ENCODE measurements at places on chromosomes 6 and 20.

DNA sequence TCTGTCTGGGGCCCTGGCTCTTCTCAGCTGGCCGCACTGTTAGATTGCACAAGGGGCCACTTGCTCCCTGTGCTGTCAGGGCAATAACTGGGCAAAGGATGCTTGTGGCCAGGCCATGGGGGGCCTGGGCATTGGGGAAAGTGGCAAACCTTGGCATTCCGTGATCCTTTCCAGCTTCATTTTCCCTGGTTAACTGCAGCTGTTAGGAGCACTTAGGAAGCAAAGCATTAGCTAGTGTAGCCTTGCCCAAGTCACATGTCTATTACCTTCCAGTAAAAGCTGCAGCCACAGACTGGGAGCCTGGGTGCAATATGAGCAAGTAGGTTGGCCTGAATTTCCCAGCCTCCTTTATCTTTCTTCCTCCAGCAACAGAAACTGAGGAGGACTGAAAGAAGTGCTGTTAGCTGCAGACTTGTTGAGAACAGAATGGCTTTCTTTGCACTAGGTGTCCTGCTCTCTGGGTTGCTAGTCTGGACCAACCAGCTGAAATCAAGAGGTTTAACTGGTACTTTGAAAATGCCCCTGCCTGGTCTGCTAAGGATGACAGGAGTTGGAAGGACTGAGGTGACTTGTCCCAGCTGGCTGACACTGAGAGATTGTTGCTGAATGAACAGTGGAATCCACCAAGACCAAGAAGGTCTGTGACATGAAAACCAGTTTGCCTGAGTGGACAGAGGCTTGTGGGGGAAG is 312.3 kb upstream of the SUPT3H start:
- DNase-seq = no peak

- no peak for DNase-seq
These were observed 27.8 kb downstream of the CASS4 start for GRCh38 chr20:56439771-56440291.

GRCh38 chr6:1110941-1111349 is 201.0 kb upstream of the FOXQ1 start:
- no peak for DNase-seq

GRCh38 chr6:2193931-2194330 is 51.5 kb downstream of the GMDS start:
- no peak for DNase-seq

GRCh38 chr6:24630856-24631505 is 15.0 kb downstream of the KIAA0319 start:
- no peak for DNase-seq

- DNase-seq = no peak
These were observed 7.1 kb upstream of the TCP11 start for GRCh38 chr6:35148167-35148741.

- DNase-seq = no peak
These were observed 7.8 kb upstream of the PTPRK start for GRCh38 chr6:128528241-128528640.

DNA sequence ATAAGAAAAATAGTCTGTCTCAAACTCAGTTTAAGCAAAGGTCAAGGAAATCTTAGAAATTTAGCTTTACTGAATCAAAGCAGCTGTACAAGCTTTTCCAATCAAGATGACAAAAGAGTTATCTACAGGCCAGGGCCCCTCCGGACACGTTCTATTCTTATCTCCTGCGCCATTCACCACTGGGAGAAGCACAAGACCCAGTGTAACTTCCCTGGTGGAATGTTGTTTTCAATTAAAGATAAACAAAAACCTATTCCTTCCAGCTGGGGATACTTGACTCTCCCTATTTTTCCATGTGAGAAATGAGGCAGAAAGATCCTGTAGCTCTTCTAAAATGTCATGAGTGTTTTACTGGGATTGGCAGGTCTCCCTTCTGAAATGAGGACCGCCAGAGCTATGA is 123.3 kb downstream of the TBX18 start:
- DNase-seq = no peak

DNA sequence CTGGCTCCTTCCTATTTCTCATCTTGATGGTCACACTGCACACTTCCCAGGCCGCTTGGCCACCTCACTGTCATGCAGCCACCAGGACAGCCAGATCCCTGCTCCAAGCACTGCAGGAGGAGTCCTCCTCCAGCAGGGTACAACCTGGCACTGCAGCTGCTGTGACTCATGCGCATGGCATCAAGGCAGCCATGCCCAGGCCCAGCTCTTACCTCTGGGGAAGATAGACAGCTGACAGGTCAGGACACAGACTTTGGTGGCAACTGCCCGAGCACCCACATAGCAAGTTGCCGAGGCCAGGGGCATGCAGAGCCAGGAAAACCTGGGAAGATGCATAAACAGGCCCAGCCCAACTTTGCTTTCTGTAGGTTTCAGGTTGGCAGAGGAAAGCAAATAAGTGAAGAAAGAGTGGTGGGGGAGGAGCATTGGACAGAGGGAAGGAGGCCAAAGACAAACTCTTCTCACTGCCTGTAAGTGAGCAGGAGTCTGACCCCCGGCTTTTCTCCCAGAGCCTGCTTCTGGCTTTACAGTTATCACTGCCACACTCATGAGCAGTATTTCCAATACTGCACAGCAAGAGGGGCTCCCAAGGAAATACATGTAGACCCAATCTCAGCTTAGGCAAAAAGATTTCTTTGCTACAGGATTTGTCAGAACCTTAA is 38.8 kb downstream of the SLC22A3 start:
- DNase-seq = no peak

GRCh38 chr20:25230166-25230831 is 17.6 kb upstream of the PYGB start:
- no peak for DNase-seq

DNA sequence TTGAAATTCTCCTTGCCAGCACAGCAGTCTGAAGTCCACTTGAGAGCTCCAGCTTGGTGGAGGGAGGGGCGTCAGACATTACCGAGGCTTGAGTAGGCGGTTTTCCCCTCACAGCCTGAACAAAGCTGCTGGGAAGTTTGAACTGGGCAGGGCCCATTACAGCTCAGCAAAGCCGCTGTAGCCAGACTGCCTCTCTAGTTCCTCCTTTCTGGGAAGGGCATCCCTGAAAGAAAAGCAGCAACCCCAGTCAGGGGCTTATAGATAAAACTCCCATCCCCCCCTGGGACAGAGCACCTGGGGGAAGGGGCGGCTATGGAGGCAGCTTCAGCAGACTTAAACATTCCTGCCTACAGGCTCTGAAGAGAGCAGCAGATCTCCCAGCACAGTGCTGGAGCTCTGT is 325.3 kb downstream of the GJA1 start:
- DNase-seq = no peak

DNA sequence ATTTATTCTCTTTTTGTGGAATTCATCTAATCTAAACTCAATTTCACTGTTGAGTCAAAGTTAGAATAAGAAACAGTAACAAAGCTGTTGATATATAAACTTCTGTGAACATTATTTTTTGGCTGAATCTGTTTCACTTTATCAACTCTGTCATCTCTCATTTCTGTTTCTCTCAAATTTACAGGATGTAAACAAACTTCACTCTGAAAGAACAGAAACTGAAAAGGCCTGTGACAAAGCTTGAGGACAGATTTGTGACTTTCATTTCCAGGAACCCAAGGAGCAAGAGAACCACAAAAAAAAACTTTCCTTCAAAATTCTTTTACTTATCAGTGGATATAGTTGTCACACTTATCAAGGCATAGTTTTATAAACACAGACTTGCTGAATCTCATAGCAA is 447.9 kb upstream of the OPRM1 start:
- no peak for DNase-seq

GRCh38 chr6:7249946-7250643 is 62.9 kb downstream of the SSR1 start:
- DNase-seq = peak; percentile 8

- DNase-seq = no peak
These were observed 160.2 kb downstream of the NFATC2 start for GRCh38 chr20:51382111-51382985.

DNA sequence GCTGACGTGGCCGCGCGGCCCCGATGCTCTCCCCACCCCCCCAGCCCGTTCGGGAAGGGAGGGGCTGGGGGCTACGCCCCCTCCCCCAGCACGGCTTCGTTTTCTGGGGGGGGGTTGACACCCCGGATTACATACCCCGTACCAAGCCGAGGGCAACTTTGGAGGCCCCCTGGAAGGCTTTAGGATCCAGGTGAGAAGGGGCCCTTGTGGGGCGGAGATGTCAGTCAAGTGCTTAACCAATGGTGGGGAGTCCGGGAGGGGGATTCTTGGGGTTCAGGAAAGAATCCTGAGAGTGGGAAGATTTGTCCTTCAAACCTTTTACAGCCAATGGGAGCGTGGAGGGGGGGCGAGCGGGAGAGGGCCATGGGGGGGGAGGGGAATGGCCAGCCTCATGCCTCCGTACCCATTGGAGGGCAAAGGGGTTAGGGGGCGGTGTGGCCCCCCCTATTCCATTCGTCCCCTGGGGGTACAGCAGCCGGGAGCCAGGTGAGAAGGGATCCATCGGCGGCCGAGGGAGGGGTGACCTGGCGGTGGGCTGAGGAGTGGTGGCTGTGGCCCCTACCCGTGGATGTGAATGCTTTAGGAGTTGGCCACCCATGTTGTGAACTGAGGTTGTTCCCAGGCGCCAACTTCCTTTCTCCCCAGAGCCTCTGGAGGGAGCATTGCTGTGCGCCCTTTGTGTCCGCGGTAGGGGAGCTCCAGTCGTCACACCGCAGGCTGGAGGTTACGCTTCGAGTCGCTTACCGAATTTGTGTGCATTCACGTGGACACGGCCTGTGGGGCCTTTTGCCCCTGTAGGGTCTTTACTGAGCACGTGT is 682 bp downstream of the BRD2 start:
- DNase-seq = peak; percentile 93

GRCh38 chr6:138128096-138128495 is 20.9 kb upstream of the PERP start:
- DNase-seq = no peak
